Bone marrow (tissue), 2 donors: ENCODE measurements at places on chromosomes 2 and 18.

DNA sequence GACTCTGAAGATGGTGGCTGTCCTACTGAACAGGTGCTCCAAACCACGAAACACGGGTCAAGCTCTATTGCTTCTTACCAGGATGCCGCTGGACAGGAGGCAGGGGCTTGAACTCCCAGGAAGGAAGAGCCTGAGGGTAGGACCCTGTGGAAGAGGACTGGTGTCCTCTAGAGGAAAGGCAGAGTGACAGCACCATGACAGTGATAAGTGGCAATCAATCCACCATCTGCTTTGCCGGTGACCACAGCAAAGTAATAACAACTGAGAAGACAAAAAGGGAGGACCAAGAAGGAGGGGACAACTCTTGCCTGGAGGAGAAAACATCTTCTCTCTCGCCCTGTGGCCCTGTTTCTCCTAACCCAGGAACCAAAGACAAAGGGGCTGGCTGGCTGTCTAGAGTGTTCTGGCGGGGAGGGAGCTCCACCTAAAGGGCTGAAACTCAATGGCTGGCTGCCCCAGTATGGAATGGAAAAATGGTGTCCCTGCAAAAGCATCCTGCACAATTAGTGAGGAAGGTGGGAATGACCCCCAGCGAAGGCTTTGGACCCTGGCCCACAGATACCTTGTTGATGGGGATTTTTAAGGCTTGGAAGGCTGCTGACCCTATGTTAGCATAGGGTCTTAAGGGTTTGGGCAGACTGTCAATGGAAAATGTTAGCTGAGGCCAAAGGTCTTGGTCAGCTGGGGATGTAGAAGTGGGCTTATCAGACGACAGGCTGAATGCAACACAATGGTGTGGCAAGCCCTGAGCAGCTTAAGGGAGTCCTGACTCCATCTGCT, 35.4 kb downstream of the PROC start:
- peak; percentile 48 for DNase-seq

DNA sequence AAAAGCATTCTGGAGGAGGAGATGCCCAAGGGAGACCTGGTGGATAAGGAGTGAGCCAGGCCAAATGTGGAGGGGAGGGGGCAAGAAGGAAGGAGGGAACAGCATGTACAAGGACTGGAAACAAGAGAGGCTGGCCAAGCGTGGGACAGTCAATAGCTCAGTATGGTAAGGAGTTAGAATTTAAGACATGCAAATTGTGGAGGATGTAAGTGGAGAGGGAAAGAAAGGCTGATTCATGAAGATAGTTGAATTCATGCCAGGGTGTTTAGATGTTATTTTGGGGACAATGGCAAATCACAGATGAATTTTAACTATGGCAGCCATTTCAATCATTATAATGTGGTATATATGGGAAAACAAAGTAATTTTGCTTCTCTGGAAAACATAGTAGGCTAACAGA, 462.3 kb downstream of the MEIS1 start:
- DNase-seq, result no peak

- DNase-seq, result no peak
Observed at GRCh38 chr18:46542545-46542944, 114.5 kb downstream of the LOXHD1 start.

GRCh38 chr18:70463085-70463484, 174.2 kb downstream of the SOCS6 start:
- DNase-seq, result no peak

DNA sequence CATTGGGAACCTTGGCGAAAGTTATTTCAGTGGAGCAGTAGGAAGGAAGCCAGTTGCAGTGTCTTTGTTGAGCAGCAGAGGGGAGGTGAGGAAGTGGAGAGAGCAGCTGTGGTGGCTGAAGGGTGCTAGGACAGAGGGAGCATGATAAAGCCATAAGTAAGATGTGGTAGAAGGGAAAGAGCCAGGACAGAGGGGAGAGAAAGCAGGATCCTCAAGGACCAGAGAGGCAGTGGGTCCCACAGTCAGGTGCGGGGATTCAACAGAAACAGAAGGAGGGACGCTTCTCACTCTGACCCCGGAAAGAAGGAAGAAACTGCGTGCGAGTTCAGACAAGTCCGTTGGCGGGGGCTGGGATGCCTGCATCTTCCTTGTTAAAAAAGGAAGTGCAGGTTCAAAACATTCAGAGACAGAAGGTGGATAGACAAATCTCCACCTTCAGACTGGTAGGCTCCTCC, at the start of gene CXCR2:
TSS of gene CXCR2 (plus strand) at position 403 of the 455 bp plus-strand sequence. CDS start 8,774 bp downstream, outside the sequence.
- DNase-seq, result peak; percentile 48

DNA sequence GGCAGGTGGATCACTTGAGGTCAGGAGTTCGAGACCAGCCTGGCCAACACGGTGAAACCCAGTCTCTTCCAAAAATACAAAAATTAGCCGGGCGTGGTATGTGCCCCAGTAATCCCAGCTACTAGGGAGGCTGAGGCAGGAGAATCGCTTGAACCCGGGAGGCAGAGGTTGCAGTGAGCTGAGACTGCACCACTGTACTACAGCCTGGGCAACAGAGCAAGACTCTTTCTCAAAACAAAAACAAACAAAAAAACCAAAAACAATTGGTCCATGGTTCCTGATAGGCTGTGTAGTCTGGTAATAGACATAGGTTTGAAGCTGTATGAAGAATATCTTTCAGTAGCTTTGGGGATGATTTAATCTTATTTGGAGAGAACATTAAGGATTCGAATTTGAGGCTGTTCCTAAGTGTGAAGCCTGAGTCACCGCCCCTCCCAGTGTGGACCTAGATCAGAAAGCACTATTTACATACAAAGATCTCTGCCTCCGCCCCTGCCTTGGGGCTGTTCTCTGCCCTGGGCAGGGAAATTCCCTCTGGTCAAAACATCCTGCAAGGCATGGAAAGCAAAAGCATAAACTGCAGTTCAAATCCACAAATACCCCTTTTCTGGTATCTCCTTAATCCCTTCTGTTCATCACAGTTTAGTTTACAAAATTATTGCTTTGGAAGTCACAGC, 52.8 kb upstream of the PMAIP1 start:
- no peak for DNase-seq

DNA sequence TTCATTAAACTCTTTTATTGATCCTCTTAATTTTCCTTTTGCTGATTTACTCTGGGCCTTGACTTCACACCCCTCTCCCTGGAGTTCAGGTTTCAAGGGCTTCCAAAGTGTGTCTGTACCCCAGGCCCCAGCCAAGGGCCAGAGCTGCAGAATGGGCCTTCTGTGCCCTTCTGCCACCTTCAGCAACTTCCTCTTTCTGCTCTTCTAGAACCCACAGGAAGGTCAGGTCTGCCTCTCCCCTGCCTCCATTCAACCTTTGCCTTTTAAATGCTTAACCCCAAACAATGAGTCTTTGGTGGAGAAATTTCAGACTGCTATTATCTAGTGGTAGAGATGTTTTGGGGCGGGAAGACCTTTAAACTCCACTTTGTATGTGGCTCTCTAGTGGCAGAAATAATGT, 63.1 kb downstream of the TSN start:
- DNase-seq, result peak; percentile 29

DNA sequence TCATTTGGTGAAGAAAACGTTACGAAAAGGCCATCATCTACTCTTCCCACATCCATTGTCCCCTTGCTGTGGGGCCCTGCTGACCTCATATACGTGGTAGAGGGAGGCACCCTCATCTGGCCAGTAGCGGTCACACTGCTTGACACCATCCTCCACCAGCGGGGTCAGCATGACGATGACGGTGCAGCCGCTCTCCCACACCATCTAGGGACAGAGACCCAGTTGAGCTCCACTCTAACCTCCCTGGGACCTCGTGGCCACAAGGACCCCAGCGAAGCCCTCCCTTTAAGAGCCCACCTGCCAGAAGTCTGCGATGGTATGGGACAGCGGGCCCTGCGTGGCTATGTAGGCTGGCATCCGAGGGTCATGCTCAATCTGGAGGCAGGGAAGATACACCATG, 13.1 kb downstream of the PTPRN start:
- no peak for DNase-seq

GRCh38 chr2:42777883-42778805, 14.2 kb upstream of the OXER1 start:
- no peak for DNase-seq

DNA sequence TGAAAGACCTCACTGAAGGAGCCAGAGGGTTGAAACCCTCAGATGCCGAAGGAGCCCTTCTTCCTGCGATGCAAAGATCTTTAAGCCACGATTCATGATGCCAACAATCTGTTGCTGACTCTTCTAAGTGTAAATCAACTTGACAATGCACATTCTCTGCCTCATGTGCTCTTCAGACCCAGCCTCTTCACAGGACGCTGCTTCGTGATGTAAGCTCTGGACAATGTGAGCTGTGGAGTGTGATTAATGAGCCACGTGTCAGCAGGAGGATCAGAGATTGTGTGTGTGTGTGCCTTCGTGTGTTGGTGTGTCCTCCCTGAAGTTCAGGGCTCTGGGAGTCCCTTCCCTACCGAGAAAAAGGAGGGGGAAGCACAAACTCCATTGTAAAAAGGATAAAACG, 26.5 kb upstream of the TWIST2 start:
- no peak for DNase-seq

- DNase-seq, result no peak
Observed at GRCh38 chr2:177314194-177314593, 49.7 kb upstream of the NFE2L2 start.

DNA sequence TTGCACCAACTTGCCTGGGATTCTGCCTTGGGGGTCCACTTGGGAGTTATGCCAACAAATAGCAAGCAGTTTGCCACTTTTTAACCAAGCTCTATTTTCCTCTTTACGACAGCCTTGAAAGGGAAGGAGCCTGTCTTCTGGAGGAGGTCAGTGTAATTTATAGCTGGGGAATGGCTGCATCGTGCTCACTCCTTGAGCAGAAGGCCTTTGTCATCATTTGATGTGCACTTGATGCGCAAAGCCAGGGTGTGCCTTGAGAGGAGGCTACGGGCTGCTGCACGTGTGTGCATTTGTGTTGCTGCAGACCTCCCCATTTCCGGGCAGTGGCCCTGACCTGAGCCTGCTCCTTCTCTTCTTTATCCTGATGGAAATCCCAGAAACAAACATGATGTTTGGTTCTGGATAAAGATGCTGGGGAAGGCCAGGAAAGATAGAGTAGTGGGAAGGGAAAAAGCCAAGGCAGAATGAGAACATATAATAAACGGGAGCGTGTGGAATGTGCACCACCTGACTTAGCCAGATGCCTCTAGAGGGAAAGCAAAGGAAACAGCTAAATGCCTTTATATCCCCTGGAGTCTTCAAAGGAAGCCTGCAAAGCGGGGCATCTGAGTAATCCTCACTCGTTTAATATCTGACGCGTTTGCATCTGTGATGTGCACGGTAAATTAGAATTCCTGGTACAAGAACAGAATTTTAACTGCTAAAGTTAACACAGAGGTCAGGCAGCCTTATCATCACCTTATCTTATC, 68.3 kb upstream of the ZNF521 start:
- DNase-seq, result no peak

DNA sequence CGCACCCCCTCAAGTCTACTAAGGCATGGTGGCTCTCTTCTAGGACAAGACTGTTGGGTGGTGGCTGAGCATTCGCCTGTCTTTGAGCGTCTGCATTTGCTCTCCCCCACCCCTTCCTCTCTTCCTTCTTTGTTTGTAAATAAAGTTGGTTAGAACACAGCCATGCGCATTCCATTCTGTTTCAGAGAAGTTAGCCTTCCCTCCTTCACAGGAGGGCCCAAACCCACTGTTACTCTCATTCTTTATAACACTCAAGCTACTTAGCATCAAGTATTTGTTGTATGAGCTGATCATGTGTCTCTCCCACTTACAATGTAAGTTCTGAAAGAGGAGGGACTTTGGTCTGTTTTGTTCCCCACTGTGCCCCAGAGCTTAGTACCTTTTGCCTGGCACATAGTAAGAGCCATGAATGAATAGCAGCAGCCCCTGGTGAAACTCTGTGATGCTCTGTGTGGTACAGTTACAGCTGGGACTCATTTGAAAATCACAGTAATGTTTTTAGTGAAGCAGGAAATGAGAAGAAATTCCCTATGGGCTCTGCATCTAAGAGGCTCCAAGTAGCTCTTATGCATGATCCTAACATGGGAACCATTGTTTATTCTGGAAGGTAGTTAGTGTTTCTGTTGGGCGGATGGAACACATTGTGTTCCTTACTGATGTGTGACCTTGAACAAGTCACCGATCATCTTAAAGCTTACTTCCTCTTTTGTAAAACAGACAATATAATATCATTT, 7.7 kb downstream of the MGAT5 start:
- no peak for DNase-seq

- no peak for DNase-seq
Observed at GRCh38 chr18:42261731-42262130, 306.7 kb downstream of the PIK3C3 start.

- DNase-seq, result no peak
Observed at GRCh38 chr2:127254386-127254981, 34.4 kb upstream of the CYP27C1 start.

DNA sequence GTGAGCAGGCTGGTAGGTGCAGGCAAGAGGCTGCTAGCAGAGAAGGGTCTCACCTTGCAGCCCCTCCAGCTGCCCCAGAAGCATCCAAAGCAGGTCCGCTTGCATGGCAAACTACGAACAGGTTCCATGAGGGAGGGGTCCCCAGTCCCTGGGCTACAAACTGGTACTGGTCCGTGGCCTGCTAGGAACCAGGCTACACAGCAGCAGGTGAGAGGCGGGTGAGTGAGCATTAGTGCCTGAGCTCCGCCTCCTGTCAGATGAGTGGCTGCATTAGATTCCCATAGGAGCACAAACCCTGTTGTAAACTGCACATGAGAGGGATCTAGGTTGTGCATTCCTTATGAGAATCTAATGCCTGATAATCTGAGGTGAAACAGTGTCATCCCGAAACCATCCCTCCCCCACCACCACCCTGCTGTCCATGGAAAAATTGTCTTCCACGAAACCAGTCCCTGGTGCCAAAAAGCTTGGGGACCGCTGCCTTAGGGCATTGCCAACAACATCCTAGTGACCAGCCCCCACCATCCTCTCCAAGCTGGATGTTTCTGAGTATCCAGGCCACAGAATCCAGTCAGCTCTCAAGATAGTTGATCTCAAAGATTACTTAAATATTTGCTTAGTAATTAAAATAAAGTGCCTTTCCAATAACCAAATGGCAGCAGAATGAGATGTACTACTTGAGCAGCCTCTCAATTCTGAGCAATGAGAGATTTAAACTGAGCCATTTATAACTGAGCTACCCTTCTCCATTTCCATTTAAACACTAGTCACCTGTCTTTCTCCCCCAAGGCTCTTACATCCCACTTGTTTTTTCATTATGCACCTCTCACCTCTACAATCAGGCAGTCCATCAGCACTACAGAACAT, 32.4 kb downstream of the LRP2 start:
- DNase-seq, result no peak
